ENCODE measurements at places on chromosomes 2 and 18.
A peak's percentile ranks its signal among the peaks of the same experiment; 100 is the strongest.

DNA sequence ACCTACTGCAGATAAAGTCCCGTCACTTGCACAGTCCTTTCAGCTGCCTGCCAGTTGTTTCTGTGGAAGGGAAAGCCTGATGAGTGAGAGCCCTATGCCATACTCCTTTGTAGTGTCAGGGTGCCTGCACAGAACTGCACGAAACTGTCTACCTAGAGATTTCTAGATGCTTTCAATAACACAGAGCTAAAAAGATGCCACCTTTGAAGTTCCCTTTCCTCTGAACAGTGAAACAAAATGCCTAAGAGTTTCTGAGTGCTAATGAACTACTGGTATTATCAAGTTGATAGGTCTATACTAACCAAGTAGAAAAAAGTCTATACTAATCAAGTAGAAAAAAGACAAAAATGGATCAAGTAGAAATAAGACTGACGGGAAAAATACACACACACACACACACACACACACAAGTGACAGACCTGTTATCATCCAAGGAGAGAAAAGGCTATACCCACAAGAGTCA is 79.0 kb downstream of the TLK1 start:
- peak; percentile 19 for DNase-seq

DNA sequence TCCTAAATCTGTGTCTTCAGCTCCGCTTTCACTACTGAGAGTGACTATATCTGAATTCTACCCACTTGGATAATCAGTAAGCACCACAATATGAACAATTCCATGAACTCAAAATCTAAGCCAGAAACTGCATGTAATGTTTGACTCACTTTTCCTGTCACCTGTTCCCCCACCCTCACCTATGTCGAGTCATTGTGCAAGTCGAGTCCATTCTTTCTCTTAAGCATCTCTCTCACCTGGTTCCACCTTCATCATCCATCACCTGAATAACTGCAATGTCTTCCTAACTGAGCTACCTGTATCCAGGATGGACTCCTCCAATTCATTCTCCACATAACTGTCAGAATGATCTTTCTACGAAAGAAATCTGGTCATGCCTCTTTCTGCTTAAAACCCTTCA is 58.2 kb downstream of the PPP1R1C start:
- DNase-seq, result no peak

DNA sequence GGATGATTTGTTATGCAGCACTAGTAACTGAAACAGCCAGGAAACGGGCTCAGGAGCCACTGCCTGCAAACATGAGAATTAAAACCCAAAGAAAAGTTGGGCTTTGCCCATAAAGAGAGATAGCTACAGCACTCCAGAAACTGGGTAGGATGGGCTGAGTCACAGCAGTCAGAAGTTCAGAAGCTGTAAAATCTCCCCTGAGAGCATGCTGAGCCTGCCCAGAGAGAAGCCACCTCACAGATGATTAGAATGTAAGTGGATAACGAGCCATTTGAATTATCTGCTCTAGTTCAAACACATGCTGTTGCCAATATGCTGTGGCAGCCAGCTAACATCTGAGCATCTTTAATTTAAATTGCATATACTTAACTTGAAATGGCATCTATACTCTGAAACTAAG is 388.1 kb upstream of the ACVR2A start:
- peak; percentile 2 for DNase-seq

GRCh38 chr2:138536740-138537139 is 35.2 kb downstream of the SPOPL start:
- no peak for DNase-seq

- DNase-seq, result no peak
These were observed 315.0 kb downstream of the PARD3B start for GRCh38 chr2:204860274-204860673.

DNA sequence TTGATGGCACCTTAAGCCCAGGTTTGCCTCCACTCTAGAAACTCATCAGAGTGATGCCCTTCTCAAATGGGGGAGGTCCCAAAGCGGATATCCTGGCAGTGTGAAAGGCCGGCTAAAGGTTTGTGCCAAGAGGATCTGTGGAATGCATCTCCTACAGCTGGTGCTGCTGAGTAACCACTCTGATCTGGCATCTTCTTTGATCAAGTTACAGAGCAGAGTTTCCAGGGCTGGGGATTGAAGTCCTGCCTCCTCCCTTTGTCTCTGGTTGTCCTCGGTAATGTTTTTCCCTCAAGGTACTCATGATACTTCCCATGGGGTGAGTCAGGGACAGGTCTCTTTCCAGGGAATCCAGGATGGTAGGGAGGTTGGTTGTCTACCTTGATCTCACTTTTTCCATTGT is 24.6 kb downstream of the PRKRA start:
- DNase-seq, result no peak

DNA sequence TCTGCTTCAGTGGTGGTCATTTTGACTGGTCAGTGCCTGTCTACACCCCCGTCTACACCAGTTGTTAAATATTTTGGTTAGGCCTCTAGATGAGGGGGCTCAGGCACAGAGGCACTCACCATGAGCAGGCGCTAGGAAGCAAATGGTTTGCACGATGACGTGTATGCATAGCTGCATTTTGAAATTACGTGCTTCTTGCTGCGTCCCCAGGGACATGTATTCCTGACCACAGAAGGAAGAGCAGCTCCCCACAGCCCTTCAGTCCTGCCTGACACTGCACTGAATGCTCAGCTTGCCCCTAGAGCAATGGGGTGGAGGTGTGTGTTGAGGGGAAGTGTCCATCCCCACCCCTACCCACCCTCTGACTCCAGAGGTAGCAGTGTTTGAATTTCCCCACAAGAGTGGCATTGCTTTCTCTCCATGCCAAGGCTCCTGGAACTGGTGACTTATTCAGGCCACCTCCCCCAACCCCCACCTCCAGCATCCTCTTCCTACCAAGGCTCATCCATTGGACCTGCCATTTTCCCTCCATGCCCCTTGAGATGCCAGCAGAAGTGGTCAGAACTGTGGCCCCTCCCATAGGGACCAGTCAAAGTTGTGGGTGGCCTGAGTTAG is 11.4 kb upstream of the ZAP70 start:
- DNase-seq, result no peak

DNA sequence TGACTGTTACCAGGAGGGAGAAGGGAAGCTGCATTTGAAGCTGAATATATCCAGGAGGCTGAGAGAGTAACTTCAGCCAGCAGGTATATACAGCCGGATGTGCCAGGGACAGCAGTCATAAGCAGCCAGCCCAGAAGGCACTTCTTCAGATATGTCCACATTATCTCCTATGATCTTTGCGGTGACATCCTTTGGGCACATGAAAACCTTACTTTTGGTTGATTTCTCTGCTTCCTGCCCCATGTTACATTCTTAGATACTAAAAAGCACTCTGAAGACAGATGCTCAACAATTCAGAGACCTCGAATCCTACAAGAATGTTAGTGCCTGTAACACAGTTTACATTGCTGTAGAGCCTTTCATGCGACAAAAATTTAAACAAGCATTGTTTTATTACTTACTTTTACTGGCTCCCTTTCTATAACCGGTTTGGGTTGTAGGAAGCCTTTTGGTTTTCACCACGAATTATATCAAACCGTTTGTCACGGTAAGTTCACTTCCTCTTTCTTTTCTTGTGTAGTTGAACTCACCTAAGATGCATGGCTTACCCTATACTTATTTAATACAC is 50.3 kb upstream of the TLK1 start:
- peak; percentile 39 for DNase-seq

GRCh38 chr2:127641846-127642507 is 4.0 kb upstream of the GPR17 start:
- DNase-seq, result peak; percentile 49

DNA sequence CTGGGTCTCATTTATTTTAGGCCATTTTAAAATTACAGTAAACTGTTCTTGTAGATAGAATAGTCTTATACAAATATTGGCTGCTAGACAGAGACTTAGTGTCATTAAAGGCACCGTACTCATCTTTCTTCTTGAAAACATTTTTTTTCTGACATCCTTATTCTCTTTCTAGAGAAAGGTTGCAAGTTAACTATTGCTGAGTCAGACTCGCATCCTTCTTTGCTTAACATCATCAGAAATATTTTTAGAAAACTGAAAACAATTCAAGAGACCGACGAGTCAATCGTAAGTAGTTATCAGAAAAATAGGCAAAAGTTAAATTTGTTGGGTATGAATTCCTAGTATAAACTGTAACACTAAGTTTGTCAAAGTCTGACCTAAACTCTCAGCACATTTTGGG is 72.2 kb downstream of the HNMT start:
- DNase-seq, result no peak

DNA sequence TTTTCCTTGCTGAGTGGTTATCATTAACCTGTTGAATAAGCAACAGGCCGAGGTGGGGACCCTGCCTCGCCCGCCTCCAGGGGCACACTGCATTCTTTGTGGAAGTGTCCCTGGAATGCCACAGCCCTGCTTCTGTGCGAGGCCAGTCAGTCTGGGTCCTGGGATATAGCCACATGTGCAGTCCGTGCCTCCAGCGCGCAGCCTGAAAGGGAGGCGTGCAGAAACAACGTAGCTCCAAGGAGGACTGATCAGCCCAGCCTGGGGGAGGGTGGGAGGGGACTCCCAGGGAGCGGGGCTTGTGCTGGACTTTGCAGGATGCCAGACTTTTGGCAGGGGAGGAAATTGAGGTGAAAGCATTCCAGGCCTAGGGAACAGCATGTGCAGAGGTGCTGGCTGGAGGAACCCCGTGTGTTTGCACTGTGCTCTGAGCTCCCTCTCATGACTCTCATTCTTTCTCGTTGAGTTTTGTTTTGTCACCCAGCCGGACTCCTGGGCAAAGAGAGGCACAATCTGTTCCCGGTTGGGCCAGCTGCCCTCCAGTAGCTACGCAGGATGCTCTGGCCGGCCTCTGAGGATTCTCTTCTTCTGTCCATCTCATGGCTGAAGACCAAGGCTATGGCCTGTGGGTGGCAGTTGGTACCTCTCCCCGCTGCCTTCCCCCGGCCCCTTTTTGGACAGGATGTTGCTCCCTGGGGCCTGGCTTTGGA is 39.7 kb downstream of the HPCAL1 start:
- DNase-seq, result no peak

- DNase-seq, result no peak
These were observed 203.5 kb downstream of the SEPTIN10 start for GRCh38 chr2:109410039-109410815.

DNA sequence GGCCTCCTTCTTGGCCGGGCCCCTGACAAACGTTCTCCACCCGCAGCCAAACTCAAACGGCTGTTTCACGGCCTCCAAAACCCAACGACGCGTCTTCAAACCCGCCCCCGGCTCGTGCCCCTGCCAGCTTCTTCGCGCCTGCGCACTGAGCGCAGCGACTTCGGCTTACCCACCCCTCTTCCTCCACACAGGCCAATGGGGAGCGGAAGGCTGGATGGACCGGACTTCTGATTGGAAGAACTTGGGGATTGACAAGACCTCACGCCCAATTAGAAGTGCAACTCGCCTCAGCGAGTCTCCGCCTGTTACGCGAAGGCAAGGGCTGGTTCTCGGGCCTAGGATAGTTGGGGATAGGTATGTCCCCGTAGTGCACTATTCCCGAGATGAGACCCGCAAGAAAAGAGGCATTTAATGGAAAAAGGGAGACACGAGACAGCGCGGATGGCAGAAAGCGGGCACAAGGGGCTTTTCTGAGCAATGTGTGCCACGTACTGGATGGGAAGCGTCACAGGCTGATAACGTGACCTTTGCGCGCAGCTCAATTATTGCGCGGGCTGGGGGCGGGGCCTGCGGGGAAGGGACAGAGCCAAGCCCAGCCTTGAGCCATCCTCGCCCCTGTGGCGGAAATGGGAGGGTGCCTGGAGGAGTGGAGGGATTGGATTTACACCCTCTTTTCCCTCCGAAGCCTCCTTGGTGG is at the start of gene LAPTM4A:
LAPTM4A (minus strand) TSS at position 97 of the 697 bp plus-strand sequence. CDS start 108 bp downstream, outside the sequence.
- DNase-seq, result peak; percentile 97

DNA sequence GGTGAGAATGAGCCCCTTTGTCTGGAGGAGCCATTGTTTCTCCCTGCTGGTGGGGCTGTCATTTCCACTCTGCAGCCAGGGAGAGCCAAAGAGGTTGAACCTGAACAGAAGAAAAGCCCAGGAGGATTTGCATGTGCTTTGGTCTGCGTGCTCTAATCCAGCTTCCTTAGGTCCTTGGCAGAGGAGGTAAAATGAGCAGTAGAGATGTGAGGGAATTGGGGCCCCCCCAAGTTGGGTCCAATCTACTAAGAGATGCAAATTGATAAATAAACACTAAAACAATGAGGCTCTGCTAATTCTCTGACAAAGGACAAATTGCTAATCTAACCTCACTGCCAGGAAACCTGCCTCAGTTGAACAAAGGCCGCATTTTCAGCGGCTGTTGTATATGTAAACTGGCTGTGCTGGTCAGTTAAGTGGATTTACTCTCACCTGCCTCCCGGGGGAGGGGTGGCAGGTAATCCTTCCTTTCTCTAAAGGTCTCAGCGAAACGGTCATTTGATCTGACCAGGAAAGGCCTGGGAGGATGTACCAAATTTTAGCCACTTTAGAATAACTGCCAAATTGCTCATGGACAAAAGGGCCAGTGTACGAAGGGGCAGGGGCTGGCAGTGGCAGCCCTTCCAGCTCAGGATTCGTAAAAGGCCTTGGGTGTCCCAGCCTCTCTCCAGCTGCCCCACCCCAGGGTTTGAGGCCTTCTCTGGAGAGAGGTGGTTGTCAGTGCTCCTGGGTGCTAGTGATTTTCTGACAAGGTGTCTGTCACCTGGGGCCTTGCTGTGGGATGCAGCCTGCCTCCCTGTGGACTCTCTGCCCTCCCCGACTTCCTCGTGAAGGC is 193.6 kb downstream of the MIB1 start:
- no peak for DNase-seq

- no peak for DNase-seq
These were observed 221.9 kb downstream of the DYM start for GRCh38 chr18:49238433-49239042.

GRCh38 chr2:238337846-238338245 is 17.5 kb downstream of the TRAF3IP1 start:
- no peak for DNase-seq

GRCh38 chr2:37188570-37188969 is at the start of gene SULT6B1:
TSS of gene SULT6B1 (minus strand) at chr2:37188670. CDS start at chr2:37188640, 30 bp downstream.
- no peak for DNase-seq

DNA sequence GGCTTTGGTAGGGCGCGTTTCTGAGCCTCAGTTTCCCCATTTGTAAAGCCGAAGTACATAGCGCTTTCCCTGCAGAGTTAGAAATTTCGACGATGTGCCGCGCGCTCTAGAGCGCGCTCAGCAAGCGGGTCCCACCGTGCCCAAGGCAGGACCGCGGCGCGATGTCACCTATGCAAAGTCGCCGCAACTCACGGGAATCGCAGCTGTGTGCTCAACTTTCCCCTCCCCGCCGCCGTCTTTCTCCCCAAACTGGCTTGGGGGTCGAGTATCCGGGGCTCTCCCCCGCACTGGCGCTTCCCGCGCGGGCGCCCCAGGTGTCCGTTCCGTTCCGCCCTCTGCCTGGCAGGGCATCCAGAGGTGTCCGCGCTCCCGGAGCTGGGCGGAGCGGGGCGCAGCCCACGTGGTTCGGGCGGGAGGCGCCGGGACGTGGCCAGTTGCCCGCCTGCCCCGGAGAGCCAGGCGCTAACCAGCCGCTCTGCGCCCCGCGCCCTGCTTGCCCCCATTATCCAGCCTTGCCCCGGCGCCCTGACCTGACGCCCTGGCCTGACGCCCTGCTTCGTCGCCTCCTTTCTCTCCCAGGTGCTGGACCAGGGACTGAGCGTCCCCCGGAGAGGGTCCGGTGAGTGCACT is at the start of gene MLPH:
MLPH (plus strand) TSS at position 433 of the 630 bp plus-strand sequence. CDS start 6,176 bp downstream, outside the sequence.
- DNase-seq, result no peak
